ENCODE measurements at places on chromosomes 13 and 19. TPM values are rescaled to one million over a fixed set of nuclear protein-coding genes. Genes with fewer than 3 reads are reported as not detected.
A peak's percentile ranks its signal among the peaks of the same experiment; 100 is the strongest.

DNA sequence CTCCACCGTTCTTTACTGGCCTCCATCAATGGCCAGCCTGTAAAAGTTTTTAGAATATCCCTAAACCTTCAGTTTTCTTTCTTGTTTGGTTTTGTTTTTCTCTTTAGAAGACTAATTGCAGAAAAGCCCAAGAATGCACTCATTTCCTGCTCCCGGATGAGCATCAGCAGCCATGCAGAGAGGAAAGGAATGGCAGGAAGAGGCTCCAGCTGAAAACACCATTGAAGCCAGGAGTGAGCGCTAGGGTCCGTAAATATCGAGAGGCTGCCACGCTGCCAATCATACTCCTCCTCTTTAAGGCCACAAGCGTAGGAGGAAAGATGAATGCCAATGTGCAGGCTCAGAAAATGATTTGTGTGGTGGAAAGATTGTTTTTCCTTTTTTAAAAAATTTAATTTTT is 57.4 kb upstream of the UBE2L5 start:
- no peak for DNase-seq

LYL1 gene
- total RNA-seq: 1.3 TPM

- no peak for DNase-seq
Measured at GRCh38 chr13:109836629-109837607, 50.5 kb upstream of the IRS2 start.

GRCh38 chr13:97344265-97345175 is 89.4 kb upstream of the RAP2A start:
- DNase-seq: peak; percentile 58

- DNase-seq: no peak
Measured at GRCh38 chr13:77975358-77976042, 56.9 kb upstream of the EDNRB start.

DCT gene
- total RNA-seq: not detected

GRCh38 chr13:45615501-45616101 is at the start of gene ERICH6B:
ERICH6B (minus strand) TSS chr13:45615739; CDS start chr13:45597005, 18,734 bp downstream.
- no peak for DNase-seq

GRCh38 chr19:48819366-48819816 is 8.6 kb upstream of the BCAT2 start:
- DNase-seq: peak; percentile 85

GRCh38 chr13:95536632-95537241 is 15.8 kb upstream of the CLDN10 start:
- peak; percentile 44 for DNase-seq

CYSLTR2 gene
- total RNA-seq: not detected

DNA sequence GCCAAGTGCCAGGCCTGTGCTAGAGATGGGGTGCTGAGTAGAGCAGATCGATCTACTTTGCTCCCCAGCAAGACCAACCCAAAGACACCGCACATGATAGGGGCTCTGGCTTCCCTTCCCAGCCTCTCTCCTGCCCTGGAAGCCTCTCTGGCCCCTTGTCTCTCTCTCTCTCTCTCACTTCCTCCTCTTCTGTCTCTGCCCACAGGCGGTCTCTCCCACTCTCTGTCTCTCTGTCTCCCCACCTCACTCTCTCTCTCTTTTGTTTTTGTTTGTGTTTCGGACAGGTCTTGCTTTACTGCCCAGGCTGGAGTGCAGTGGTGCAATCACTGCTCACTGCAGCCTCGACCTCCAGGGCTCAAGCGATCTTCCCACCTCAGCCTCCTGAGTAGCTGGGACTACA is 1.3 kb downstream of the SELENOV start:
- no peak for DNase-seq

GRCh38 chr19:35375505-35376307 is 4.8 kb downstream of the GPR42 start:
- DNase-seq: no peak

GRIN2D gene
- under 0.01 TPM for total RNA-seq

ZNF441 gene
- 7.6 TPM for total RNA-seq

RASAL3 gene
- not detected for total RNA-seq

SAE1 gene
- total RNA-seq: 108 TPM

MADCAM1 gene
- not detected for total RNA-seq
